Tracheal epithelial cell (primary cell): ENCODE measurements at places on chromosomes 13 and 19. TPM values are rescaled to one million over a fixed set of nuclear protein-coding genes. Genes with fewer than 3 reads are reported as not detected.

Gene RLN3
- not detected in 2 replicates for total RNA-seq

Gene C13orf46
- under 0.01 TPM in 1 of 2 replicates, not detected in the other for total RNA-seq

Gene ZNF799
- total RNA-seq, result 3.4 and 4.6 TPM in 2 replicates

Gene ZNF235
- total RNA-seq, result 2.1 and 3.1 TPM in 2 replicates

Gene WDR87
- under 0.01 TPM in 1 of 2 replicates, not detected in the other for total RNA-seq

Gene RCBTB1
- total RNA-seq, result 11.3 and 22.6 TPM in 2 replicates

Gene ATP13A1
- 112 and 135 TPM in 2 replicates for total RNA-seq

Gene ZNF135
- total RNA-seq, result 1.5 and 1.7 TPM in 2 replicates

Gene BRME1
- total RNA-seq, result under 0.01 TPM in 1 of 2 replicates, not detected in the other

Gene PRTN3
- not detected in 2 replicates for total RNA-seq

Gene CLEC17A
- not detected in 2 replicates for total RNA-seq

Gene PABPC3
- total RNA-seq, result under 0.01 and 0.21 TPM in 2 replicates

Gene OR4F17
- under 0.01 TPM in 1 of 2 replicates, not detected in the other for total RNA-seq

Gene ZNF433
- total RNA-seq, result 1.2 and 4.3 TPM in 2 replicates

Gene GPALPP1
- total RNA-seq, result 21.7 TPM in 2 replicates

Gene ICAM3
- total RNA-seq, result 3.4 and 4.1 TPM in 2 replicates

Gene MUC16
- under 0.01 and 0.24 TPM in 2 replicates for total RNA-seq
